ENCODE measurements at places on chromosomes 2 and 18. TPM values are rescaled to one million over a fixed set of nuclear protein-coding genes. Genes with fewer than 3 reads are reported as not detected.

The NOL4 gene
- total RNA-seq, result not detected

The RNF152 gene
- 83.6 TPM for total RNA-seq

The DNAJC5G gene
- 1.0 TPM for total RNA-seq

The ASTL gene
- total RNA-seq, result not detected

The SKA1 gene
- 2.9 TPM for total RNA-seq

DNA sequence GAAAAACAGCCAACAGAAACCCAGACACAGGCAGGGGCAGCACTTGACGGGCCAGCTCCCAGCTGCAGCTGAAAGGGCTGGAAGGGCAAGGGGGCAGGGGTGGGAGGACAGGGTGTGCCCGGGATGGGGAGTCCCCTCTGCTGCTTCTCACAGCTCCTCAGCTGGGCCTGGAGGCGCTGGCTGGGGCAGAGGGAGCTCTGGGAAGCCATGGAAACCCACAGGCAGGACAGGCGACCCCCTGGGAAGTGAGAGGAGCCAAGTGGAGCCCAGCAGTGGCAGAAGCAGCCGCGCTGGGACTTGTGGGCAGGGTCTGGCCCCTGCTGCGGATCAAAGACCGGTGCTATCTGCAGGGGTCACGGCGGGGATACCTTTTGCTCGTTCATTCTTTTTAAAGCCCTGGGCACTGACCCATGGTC is 20.7 kb downstream of the OTOF start:
- no peak for DNase-seq

GRCh38 chr2:98806236-98806697 is 75.3 kb upstream of the MGAT4A start:
- no peak for DNase-seq

DNA sequence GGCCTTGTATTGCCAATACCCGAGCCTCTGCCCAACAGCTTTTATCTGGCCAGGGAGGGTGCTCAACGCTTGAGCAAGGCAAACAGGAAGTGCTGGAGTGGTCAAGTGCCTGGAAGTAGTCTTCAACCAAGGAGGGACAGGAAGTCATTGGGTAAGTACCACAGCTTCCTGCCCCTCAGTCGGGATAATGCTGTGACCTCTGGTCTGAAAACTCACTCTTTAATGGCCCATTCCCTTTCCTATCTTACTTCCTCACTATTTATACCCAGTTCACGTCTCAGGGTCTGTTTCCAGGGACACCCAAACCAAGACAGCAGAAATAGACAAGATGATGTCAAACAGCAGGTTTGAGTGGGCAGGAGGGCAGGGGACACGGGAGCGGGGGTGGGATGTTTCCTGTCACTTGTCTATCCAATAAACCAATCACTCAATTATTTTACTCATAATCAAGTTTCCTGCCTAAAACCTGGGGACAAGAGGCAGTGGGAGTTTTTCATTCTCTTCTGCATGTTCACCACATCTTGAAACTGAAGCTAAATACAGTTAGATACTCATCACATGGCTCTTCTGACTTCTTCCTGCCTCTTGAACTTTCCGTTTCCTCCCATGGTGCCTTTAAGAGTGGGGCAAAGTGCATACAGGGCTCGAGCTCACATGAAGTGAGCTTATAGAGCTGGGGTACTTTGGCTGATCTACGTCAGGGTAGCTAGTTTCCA is 68.9 kb upstream of the CAB39 start:
- DNase-seq, result no peak

DNA sequence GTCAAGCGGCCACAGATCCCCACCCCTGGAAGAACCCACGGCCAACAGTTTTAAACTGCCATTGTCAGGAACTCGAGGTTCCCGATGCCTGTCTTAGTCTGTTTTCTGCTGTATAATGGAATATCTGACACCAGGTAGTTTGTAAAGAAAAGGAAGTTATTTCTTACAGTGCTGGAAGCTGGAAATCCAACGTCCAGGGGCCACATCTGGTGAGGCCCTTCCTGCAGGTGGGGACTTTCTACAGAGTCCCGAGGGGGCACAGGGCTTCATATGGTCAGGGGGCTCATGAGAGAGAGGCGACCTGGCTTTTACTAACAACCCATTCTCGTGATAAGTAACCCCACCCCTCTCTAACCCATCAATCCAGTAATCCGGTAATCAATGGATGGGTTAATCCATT is 501.6 kb upstream of the MYT1L start:
- DNase-seq, result no peak

- no peak for DNase-seq
These were observed 46.6 kb downstream of the HDLBP start for GRCh38 chr2:241268716-241269445.

DNA sequence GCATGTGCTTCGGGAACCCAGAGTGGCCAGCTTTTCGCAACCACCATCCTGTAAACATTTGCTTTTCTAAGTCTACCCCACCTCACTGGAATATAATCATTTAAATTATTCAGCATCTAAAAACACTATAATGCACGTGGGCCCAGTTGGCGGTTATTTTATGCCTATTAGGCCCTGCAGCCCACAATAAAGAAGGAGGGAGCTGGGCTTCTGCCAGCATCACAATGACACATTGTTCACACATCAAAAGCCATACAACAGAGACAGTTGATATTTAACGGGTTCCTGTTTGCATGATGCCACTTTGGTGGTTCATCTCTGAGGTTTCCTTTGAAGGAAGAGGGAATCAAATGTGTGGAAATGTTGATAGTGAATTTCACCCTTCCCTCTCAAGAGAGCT is 916.0 kb upstream of the CELF4 start:
- no peak for DNase-seq

DNA sequence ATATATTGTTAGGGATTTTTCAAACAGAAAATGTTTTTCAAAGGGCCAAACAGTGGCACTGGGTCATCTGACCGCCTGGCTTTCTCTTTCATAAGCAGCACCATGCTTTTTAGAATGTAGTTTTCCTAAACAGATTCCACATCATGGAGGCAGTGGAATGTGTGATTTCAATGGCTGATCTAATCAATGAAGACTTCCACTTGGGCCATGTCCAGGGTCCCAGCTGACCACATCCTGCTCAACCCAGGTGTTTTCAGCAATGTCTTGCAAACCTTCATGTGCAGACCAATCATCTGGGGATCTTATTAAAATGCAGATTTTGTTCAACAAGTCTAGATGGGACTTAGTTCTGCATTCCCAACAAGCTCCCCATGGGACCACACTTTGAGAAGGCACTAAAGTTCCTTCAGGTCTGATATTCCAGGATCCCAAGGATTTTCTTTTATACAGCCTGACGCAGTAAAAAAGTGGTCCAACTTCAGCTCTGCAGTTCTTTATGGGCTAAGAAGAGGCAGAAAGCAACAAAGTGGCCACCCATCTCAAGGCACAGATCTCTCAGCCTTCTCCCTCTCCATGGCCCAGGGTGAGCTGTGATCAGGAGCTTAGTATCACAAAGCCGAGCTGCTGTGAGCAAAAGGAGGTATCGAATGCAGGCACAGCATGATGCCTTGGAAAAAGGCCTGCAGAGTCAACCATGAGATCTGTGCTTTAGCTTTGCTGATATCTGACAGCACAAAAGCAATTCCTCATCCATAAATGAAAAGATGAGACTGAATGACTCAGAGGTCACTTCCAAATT is 3.7 kb downstream of the ALKAL2 start:
- no peak for DNase-seq

DNA sequence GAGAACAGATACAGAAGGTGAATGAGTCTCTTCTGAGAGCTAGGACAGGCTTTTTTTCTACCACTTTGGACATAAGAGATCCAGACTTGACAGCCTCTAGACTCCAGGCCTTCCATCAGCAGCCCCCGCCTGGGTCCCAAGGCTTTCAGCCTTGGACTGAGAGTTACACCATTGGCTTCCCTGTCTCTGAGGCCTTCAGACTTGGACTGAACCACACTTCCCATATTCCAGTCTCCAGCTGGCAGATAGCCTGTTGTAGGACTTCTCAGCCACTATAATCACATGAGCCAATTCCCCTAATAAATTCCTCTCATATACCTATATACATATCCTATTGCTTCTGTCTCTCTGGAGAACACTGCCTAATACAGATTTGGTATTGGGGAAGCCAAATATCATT is 128.2 kb downstream of the MCFD2 start:
- no peak for DNase-seq

DNA sequence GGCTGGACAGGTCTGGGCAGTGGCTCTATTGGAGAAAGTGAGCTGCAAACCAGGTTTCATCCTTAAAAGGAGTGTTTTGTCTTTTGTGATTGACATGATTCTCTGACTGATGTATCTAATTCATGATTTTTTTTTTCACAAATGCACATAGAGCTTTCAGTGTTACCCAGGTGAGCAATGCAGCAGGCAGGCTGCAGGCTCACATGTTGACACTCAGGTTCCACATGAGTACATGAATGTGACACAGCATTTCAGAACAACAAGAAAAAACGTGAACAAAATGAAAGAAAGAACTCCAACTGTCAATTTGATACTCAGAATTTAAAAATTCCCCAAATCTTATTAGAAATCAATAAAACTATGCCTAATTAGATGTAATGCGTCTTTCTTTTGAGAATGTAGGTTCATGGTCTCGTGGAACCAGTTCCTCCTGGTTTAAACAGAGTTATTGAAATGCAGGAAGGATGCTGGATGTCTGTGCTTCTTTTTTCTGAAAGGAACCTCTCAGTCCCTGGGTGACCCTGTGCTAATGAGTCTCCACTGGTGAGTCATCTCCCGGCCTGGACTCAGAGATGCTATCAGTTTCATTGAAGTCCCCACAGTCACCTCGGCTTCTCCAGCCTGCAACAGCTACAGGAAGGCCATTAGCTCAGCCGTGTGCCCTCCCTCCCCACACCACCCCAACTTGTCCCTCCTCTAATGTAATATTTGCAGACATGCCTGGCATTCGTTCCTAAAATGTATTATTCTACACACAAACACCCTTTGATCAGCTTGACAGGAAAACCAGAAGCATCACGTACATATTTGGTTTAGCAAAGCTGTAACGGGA is 430.4 kb downstream of the LPIN1 start:
- no peak for DNase-seq

DNA sequence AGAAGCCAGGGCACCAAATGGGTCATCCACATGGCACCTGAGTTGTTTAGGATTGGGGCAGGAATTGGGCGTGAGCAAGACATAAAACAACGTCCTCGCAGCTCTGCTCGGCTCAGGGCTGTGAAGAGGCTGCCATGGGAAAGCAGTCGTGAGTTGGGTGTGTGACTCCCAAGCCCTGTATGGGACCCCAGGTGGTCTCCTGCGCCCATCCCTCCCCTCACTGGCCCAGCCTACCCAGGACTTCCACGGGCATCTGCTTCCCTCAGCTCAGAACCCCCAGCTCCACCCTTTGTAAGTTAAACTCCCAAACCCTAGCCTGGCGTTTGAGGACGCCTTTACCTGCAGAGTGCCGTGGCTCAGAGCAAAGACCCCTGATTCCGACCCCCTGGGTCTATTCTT is 23.2 kb upstream of the HPCAL1 start:
- DNase-seq, result no peak

DNA sequence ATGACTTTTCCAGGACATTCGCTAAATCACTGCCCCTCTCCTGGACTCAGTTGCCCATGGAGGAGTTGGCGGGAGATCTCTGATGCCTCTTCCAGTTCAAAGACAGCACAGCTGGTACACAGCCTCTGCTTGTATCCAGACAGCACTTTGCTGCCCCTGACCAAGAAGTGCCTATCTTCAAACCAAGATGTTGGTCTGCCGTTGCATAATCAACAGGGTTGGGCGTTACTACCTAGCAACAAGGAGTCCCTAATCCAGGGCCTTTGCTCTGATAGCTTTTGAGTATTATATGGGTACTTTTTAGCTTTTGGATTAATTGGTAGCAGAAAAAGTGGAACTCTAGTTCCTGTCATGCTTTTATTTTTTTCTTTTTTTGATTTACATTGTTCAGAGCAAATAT is 166.6 kb downstream of the FAM210A start:
- DNase-seq, result no peak

- DNase-seq, result no peak
These were observed 28.7 kb upstream of the IL1RL1 start for GRCh38 chr2:102282678-102283091.

- no peak for DNase-seq
These were observed 395.7 kb upstream of the ST6GAL2 start for GRCh38 chr2:107281637-107282036.

GRCh38 chr2:226213717-226214116 is 585.9 kb downstream of the IRS1 start:
- no peak for DNase-seq

GRCh38 chr2:39484206-39484605 is 47.1 kb upstream of the MAP4K3 start:
- peak; percentile 53 for DNase-seq

- no peak for DNase-seq
These were observed 22.7 kb downstream of the USP34 start for GRCh38 chr2:61448229-61448628.

GRCh38 chr2:150978053-150978452 is 283.6 kb downstream of the RBM43 start:
- DNase-seq, result no peak

DNA sequence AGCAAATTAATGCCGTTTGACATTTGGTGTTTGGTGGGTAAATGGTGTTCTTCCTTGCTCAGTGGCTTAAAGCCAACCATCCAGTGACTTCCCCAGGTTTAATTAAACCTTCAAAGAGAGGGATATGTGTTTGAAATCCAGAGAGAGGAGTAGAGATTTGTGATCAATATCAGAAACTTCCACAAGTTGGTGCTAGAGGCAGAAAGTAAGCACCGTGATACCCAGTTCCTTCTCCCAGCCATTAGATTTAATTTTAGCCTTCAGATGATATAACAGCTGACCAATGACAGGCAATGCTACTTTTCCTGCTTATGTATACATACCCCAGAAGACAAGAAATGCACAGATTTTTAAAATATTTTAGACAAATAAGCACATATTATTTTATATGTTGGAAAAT is 398.5 kb downstream of the CDH2 start:
- no peak for DNase-seq

- DNase-seq, result no peak
These were observed 31.8 kb downstream of the SLC9A4 start for GRCh38 chr2:102504833-102505232.

DNA sequence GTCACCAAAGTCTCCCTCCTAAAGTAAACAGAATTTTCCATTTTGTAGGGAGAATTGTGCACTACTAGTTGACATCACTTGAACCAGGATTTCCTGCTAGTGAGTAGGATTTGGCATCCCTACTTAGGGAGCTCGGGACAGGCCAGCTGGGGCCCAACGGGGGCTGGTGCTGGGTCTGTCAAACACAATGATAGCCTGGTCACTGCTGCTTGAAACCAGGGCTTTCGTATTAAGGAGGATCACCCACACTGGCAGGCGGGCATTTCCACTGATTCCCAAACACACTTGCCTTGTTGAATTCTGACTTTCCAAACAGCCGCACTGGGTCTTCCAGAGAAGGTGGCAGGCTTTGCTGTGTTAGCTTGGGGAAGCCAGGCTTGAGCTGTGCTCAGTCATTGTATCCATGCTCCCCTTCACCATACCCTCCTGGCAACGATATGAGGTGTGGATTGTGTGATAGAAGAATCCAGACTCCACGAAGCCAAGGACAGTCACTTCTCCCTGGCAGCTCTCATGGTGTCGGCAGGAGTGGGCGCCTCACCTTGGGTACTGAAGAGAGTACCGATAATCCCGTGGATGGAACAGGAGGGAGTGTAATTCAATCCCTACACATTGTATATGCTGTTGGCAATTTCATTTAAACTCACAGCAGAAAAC is 7.5 kb downstream of the GDF7 start:
- DNase-seq, result no peak

GRCh38 chr2:235495373-235496238 is 1.8 kb downstream of the AGAP1 start:
- DNase-seq, result no peak

All from dermis microvascular lymphatic vessel endothelial cell (primary cell).